Smooth muscle cell of the coronary artery (primary cell): ENCODE measurements at places on chromosomes 7 and 10. TPM values are rescaled to one million over a fixed set of nuclear protein-coding genes. Genes with fewer than 3 reads are reported as not detected.

Gene LEP
- 0.94 TPM in 1 of 2 replicates, not detected in the other for total RNA-seq

Gene DLX6
- total RNA-seq = not detected in 2 replicates

Gene SERPINE1
- total RNA-seq = 68.8 and 1,526 TPM in 2 replicates

Gene AGR2
- total RNA-seq = not detected in 2 replicates
